Stimulated activated CD8-positive, alpha-beta memory T cell treated with anti-CD3 and anti-CD28 coated beads, Interleukin-15, amount 100 ng/mL, for 1 hour (primary cell): ENCODE measurements at places on chromosomes 4 and X.

GRCh38 chrX:154602766-154603437 is 16.2 kb downstream of the CTAG1B start:
- no peak for DNase-seq

GRCh38 chrX:15350329-15350996 is 15.1 kb upstream of the PIGA start:
- no peak for DNase-seq

- DNase-seq, result no peak
These were observed 179.5 kb upstream of the GATB start for GRCh38 chr4:151940291-151940690.

DNA sequence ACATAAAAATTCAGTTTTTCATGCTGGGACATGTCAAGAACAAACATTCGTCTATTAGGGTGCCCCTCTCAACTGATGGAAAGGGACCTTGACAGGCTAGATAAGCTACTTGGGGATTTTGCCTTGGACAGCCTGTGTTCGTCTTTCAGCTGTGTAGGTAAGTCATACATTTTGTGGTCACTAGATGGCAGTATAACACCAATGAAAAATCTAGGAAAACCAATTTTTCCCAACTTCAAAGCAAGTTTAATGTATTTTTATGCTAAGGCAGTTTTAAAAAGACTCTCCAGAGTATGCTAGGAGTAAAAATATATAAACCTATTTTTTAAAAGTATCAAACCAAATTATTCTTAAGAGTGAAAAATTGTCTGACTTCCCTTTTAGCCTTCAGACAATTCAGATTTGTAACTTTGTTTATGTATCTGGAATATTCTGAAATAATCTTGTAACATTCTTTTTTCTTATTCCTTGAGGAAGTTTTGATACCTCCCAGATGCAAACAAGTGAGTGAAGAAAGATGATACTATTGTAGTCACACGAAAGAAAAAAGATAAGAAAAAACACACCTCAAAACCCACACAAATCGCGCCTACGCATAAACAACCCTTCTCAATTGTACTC is 158.3 kb downstream of the CPE start:
- DNase-seq, result no peak

DNA sequence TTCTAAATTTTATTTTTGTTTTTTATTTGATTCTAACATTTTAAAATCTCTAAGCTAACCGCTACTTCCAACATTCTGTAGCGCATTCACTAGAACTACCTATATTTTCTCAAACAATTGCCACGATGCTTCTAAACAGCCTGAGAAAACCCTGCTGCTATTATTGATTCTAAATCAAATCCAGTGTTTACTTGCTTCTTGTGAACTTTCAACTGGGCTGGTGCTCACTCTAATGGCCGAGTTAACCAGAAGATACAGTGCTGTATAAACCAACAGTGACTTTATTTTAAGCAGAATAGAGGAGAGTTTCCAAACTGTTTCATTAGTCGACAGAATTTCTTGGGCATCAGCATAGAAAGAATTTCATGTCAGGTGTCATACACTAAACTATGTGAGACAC is 110.3 kb downstream of the DLG3 start:
- no peak for DNase-seq
